Pancreas (tissue), 10 donors: ENCODE measurements at places on chromosomes 3 and 15. TPM values are rescaled to one million over a fixed set of nuclear protein-coding genes. Genes with fewer than 3 reads are reported as not detected.

DNA sequence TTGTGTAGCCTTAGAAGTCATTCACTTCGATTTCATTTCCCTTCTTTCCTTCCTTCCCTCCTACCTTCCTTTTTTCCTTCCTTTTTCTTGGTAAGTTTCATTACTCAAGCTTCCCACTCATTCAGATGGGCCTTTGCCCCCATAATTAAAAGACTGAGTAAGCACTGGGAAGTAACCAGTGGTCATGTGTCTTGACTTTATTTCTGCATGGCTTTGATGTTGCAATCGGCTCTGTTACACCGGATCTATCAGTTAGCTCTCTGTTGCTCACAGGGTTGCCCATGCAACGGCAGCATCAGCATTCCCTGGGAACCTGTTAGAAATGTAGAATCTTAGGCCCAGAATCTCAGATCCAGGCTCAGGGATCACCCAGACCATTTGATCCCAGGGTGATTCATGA, 25.6 kb upstream of the LARS2 start:
- H3K36me3 ChIP-seq, result no peaks in the 10 kb centered on the region
- no peak overlapping the region for H3K4me3 ChIP-seq
- no peaks in the 10 kb centered on the region for H3K4me1 ChIP-seq
- H3K27me3 ChIP-seq, result no peaks in the 10 kb centered on the region
- DNase-seq, result no peak
- H3K27ac ChIP-seq, result no peak overlapping the region

- H3K27me3 ChIP-seq, result no peaks in the 10 kb centered on the region
- H3K4me3 ChIP-seq, result no peak overlapping the region
- DNase-seq, result no peak
- no peaks in the 10 kb centered on the region for H3K36me3 ChIP-seq
These were observed 119.2 kb downstream of the FHIT start for GRCh38 chr3:61132062-61132461.

GRCh38 chr15:79003301-79003700, 58.5 kb upstream of the CTSH start:
- no peaks in the 10 kb centered on the region for H3K36me3 ChIP-seq
- no peak overlapping the region for H3K4me3 ChIP-seq
- H3K27ac ChIP-seq, result no peak overlapping the region
- no peaks in the 10 kb centered on the region for H3K27me3 ChIP-seq

DNA sequence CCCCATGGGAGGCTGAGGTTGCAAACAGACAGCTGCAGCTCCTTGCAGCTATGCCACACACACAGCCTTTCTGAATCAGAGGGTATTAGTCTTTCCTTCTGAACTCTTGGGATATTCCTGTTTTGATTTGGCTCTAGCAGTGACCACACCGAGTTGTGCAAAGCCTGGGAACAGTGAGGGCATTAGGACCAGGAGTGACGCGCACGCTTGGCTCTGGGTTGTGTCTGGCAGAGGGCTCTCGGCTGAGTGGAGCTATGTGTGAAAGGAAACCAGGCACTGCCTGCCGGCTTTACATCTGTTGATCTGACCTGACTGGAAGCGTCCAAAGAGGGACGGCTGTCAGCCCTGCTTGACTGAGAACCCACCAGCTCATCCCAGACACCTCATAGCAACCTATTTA, at the start of gene GALNT15:
Gene GALNT15 (plus strand): TSS at position 292 of the 400 bp plus-strand sequence. CDS start 472 bp downstream, outside the sequence.
- peak; percentile 38 for DNase-seq
- H3K4me1 ChIP-seq, result no peaks in the 10 kb centered on the region
- no peak within 1 kb of the TSS for H3K4me3 ChIP-seq
- H3K27ac ChIP-seq, result no peak within 1 kb of the TSS

DNA sequence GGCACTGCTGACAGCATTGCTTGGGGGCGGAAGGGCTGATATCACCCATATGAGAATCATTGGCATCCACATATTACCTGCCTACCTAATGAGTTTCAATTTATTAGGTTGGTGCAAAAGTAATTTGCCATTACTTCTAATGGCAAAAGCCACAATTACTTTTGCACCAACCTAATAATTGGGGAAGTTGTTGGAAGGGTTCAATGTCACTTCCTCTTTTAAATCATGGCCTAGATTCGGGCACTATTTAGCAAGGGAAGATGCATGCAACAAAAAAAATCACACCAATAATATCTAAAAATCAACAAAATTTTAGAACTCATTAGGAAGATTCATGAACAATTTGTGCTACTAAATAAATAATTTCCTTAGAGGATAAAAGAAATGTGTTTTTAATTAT, 56.0 kb upstream of the AGTR1 start:
- H3K27ac ChIP-seq, result no peak overlapping the region
- DNase-seq, result no peak
- H3K4me3 ChIP-seq, result no peak overlapping the region
- no peaks in the 10 kb centered on the region for H3K27me3 ChIP-seq
- H3K4me1 ChIP-seq, result no peaks in the 10 kb centered on the region
- H3K36me3 ChIP-seq, result no peaks in the 10 kb centered on the region

- no peak overlapping the region for H3K27ac ChIP-seq
- H3K4me3 ChIP-seq, result no peak overlapping the region
- no peaks in the 10 kb centered on the region for H3K36me3 ChIP-seq
- H3K4me1 ChIP-seq, result peaks cover 19% of the 10 kb centered on the region
- no peak for DNase-seq
These were observed 29.6 kb downstream of the LRRFIP2 start for GRCh38 chr3:37144806-37145205.

DNA sequence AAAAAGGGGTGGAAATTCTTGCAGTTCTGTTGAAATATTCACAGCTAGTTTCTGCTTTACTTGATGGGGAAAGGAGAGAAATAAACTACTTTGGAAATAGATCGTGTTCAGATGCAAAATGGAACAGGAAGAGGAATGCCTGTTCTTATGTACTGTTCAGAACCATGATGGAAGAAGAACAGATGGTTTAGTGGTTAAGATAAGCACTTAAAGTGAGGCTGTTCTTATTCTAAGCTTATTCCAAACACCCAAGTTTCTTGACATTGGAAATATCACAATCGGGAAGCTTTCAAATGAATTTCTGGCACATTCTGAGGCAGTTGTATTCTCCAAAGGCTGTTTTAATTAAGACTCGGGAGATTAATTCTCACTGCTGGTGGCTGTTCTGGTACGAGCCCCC, 228.5 kb downstream of the LSAMP start:
- no peak overlapping the region for H3K27ac ChIP-seq
- no peaks in the 10 kb centered on the region for H3K4me1 ChIP-seq
- H3K4me3 ChIP-seq, result no peak overlapping the region
- H3K27me3 ChIP-seq, result no peaks in the 10 kb centered on the region
- H3K36me3 ChIP-seq, result no peaks in the 10 kb centered on the region

GRCh38 chr3:67077656-67078055, 79.5 kb downstream of the KBTBD8 start:
- DNase-seq, result no peak
- no peaks in the 10 kb centered on the region for H3K36me3 ChIP-seq
- H3K27ac ChIP-seq, result no peak overlapping the region
- no peak overlapping the region for H3K4me3 ChIP-seq
- no peaks in the 10 kb centered on the region for H3K4me1 ChIP-seq

GRCh38 chr15:43828061-43828657, 1.4 kb downstream of the WDR76 start:
- no peaks in the 10 kb centered on the region for H3K4me1 ChIP-seq
- no peaks in the 10 kb centered on the region for H3K36me3 ChIP-seq
- no peak overlapping the region for H3K4me3 ChIP-seq
- no peak for DNase-seq

- no peaks in the 10 kb centered on the region for H3K27me3 ChIP-seq
- no peak overlapping the region for H3K4me3 ChIP-seq
- no peaks in the 10 kb centered on the region for H3K4me1 ChIP-seq
- H3K36me3 ChIP-seq, result no peaks in the 10 kb centered on the region
- no peak for DNase-seq
These were observed 98.5 kb upstream of the PSMD6 start for GRCh38 chr3:64121750-64122311.

DNA sequence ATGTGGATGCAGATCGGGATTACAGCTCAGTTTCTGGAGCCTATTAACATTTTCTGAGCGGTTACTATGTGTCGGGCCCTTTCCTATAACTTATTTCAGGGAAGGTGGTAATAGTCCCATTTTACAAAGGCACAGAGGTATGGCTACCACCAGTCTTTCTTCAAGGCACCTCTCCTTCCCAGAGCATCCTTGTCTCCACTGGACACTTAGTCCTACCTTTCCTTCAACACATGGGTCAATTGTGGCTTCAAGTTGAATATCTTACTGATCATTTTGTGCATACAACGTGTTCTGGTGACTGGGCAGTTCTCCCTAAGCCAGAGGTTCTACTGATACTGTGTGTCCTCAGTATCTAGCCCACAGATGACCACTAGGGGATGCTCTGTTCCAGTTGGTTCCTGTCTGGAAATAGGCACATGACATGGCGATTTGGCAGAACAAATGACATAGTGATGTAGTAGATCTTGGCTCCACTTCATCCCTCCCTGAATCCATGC, 60.7 kb upstream of the CMTM8 start:
- H3K4me1 ChIP-seq, result no peaks in the 10 kb centered on the region
- peak; percentile 55 for DNase-seq
- no peak overlapping the region for H3K4me3 ChIP-seq
- no peak overlapping the region for H3K27ac ChIP-seq
- H3K27me3 ChIP-seq, result no peaks in the 10 kb centered on the region
- H3K36me3 ChIP-seq, result no peaks in the 10 kb centered on the region

DNA sequence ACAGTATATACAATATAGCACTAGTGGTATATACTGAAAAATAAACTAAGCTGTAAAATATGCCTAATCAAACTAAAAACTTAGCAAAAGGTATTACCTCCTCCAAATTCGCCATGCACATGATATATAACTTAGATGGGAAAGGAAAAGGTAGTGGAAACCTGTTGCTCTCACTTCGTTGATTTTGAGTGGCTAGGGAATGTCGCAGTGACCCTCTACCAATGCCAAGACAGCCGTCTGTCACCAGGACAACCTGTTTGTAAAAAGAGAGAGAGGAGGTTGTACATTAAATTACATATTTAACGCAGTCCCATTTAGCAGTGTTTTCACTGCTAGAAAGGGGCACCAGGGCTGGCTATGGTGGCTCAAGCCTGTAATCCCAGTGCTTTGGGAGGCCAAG, 11.3 kb downstream of the INTS14 start:
- H3K27ac ChIP-seq, result no peak overlapping the region
- H3K4me3 ChIP-seq, result no peak overlapping the region
- DNase-seq, result no peak
- no peaks in the 10 kb centered on the region for H3K4me1 ChIP-seq
- H3K27me3 ChIP-seq, result no peaks in the 10 kb centered on the region
- H3K36me3 ChIP-seq, result no peaks in the 10 kb centered on the region

Gene TMEM158
- 5.4 TPM for total RNA-seq

Gene ANKRD63
- not detected for total RNA-seq

Gene CCNB2
- 0.28 TPM for total RNA-seq

Gene CYP8B1
- not detected for total RNA-seq

Gene TMEM207
- total RNA-seq, result not detected

Gene AADACL2
- total RNA-seq, result not detected

Gene CYP1A2
- total RNA-seq, result not detected

Gene SMCO1
- total RNA-seq, result not detected

Gene APOD
- total RNA-seq, result 103 TPM

Gene EDEM1
- total RNA-seq, result 28.3 TPM
